ENCODE measurements at places on chromosomes 3 and 15. TPM values are rescaled to one million over a fixed set of nuclear protein-coding genes. Genes with fewer than 3 reads are reported as not detected.

DNA sequence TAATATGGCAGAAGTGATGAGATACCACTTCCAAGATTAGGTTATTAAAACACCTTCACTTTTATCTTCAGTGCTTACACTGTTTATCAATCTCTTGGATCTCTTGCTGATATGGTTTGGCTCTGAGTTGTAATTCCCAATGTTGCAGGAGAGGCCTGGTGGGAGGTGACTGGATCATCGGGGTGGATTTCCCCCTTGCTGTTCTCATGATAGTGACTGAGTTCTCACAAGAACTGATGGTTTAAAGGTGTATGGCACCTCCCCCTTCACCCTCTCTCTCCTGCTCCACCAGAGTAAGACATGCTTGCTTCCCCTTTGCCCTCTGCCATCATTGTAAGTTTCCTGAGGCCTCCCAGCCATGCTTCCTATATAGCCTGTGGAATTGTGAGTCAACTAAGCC, 11.8 kb downstream of the GOLIM4 start:
- DNase-seq = no peak

DNA sequence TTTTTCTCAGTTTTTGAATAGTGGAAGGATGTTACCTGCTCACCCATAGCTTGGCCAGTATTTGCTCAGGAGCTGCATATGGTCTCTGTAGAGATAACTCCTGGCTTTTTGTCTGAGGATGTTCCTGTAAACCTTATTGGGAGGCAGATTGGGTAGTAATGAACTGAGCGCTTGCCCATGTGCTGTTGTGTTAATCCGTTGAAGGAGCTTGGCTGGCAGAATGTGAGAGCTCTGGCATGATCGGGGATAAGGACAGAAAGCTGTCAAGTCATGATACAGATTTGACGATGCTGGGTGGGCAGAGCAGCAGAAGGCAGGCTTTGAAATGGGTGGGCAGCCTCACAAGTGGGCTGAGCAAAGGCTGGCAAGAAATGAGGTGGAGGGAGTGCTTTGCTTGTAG, 27.4 kb downstream of the SH3GL3 start:
- DNase-seq = no peak

DNA sequence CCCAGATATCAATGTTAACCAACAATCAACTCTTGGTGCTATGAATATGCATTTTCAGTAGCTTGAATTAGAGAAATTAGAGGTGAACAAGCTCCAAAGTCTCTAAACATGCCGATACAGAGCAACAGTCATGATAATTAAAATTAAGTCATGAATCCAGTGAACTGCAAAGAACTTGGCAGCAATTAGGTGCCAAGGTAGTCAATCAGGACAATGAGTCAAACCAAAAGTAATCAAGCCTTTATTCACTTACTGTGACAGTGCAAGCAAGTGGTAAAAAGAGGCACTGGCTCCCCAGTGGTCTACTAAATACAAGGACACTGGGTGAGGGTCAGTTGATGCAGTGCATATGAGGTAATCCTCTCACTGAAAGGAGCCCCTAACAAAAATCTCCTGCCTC, 1.8 kb downstream of the ZNF770 start:
- DNase-seq = no peak

- no peak for DNase-seq
Measured at GRCh38 chr3:16199769-16200168, 25.3 kb downstream of the GALNT15 start.

DNA sequence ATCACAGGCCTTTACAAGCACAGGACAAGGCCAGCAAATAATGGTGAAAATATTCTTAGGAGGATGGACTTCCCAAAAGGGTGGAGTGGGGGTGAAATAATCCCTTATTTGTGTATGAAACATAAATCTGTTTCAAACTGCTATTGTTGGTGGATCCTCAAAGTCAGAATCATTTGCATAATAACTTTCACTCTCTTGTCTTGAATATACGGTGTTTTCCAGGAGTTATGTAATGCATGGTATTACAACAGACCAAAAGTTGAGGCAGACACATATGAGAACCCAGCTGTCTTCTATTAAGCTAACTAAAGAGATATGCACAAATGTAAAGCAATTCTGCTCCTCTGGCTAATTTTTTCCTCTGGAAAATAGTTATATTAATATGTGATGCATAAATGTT, 57.7 kb downstream of the PRTG start:
- DNase-seq = no peak

- no peak for DNase-seq
Measured at GRCh38 chr15:25241241-25241801, 197.5 kb downstream of the UBE3A start.

- DNase-seq = no peak
Measured at GRCh38 chr3:98827221-98827920, 64.2 kb downstream of the ST3GAL6 start.

DNA sequence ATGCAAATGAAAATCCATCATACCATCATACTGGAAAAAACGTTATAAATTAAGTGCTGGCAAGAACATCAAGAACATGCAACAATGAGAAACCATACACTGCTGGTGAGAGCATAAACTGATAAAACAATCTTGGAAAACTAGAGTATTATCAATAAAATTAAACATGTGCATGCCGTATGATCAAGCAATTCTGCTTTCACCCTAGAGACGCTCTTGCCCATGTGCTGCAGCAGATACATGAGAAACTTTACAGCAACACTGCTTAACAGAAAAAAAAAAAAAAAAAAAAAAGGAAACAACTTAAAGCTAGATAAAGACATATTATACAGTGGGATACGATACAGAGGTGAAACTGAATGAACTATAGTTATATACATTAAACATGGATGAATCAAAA, 21.8 kb downstream of the SPG11 start:
- no peak for DNase-seq

- DNase-seq = no peak
Measured at GRCh38 chr3:15486020-15486419, 35.5 kb downstream of the COLQ start.

DNA sequence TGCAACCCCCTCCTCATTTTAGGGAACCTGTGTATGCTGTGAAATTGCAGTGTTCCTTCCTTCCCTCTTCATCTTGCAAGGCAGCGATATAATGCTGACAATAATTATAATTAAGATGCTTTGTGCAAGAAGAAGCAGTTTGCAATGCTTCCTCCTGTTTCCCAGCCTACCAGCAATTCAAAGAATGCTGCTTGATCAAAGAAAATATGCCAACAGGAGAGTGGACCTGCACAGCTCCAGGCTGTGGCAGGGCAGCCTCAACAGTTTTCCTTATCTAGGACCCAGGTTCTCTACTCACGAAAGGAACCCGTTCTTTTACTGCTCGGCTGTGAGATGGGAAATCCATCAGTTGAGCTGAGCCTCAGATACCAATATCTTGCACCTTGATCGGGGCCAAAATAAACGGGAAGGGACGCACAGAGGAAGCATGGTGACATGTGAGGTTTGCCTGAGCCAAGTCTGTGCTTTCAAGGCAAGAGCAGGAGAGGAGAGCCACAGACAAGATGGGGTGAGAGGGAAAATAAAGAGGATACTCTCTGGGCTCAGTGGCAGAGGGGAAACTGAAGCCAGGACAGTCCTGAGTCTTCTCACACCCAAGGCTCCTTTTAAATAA, 22.6 kb upstream of the LRTM1 start:
- no peak for DNase-seq

- DNase-seq = peak; percentile 18
Measured at GRCh38 chr3:39707314-39707909, 102.0 kb upstream of the MYRIP start.

The NR2E3 gene
- polyA plus RNA-seq = 5.1 TPM

The TMEM207 gene
- polyA plus RNA-seq = not detected

The VILL gene
- 5.4 TPM for polyA plus RNA-seq

The USF3 gene
- 12.8 TPM for polyA plus RNA-seq

The ARHGEF26 gene
- 11.1 TPM for polyA plus RNA-seq

The HIGD2B gene
- polyA plus RNA-seq = not detected

Data from muscle of back (tissue), 13 donors.